Omental fat pad (tissue), 4 donors: ENCODE measurements at places on chromosomes 3 and 15. TPM values are rescaled to one million over a fixed set of nuclear protein-coding genes. Genes with fewer than 3 reads are reported as not detected.

EPHA6 gene
- 5.0 TPM for total RNA-seq

STOML1 gene
- total RNA-seq, result 13.0 TPM

PLA2G4E gene
- not detected for total RNA-seq

RTP3 gene
- not detected for total RNA-seq

YEATS2 gene
- 24.9 TPM for total RNA-seq

ROBO1 gene
- total RNA-seq, result 34.2 TPM

CEMIP gene
- not detected for total RNA-seq

RCN2 gene
- total RNA-seq, result 26.2 TPM

CCDC13 gene
- 2.6 TPM for total RNA-seq

GRCh38 chr3:140711390-140712035, 33.6 kb downstream of the TRIM42 start:
- no peak for DNase-seq

- no peak for DNase-seq
Measured at GRCh38 chr3:179961703-179962078, 75.0 kb downstream of the PEX5L start.

DNA sequence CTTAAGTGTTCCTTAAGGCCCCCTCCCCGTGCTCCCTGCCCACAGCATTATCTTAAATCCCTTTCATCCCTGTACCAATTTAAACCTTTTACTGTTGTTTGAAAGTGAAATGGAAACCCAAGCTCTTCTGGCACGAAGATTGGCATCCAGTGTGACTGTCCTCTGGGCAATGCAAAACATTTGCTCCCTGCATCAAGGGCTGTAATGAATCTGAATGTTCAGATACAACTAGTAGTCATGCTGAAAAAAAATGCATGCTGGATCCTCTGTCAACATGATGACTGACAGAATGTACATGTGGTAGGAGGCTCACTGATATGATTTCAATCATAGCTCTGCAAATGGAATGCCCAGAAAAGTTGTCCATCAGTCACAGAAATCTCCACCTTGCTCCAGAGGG, 8.1 kb upstream of the CDIN1 start:
- no peak for DNase-seq

DNA sequence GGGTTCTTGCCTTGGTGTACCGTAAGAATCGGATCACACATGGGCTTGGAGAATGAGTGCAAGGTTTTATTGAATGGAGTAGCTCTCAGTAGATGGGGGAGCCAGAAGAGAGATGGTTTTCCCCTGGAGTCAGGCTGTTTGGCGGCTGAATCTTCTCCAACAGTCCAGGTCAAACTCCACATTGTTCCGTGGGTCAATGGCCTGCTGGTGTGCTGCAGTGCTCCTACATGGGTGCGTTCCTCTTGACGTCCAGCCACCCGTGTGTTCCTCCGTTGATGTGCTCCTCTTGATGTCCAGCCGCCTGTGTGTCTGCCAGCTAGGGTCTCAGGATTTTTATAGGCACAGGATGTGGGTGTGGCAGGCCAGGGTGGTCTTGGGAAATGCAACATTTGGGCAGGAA, 69.3 kb upstream of the AGBL1 start:
- DNase-seq, result no peak

- no peak for DNase-seq
Measured at GRCh38 chr3:127158614-127159229, 34.2 kb upstream of the PRR23E start.

DNA sequence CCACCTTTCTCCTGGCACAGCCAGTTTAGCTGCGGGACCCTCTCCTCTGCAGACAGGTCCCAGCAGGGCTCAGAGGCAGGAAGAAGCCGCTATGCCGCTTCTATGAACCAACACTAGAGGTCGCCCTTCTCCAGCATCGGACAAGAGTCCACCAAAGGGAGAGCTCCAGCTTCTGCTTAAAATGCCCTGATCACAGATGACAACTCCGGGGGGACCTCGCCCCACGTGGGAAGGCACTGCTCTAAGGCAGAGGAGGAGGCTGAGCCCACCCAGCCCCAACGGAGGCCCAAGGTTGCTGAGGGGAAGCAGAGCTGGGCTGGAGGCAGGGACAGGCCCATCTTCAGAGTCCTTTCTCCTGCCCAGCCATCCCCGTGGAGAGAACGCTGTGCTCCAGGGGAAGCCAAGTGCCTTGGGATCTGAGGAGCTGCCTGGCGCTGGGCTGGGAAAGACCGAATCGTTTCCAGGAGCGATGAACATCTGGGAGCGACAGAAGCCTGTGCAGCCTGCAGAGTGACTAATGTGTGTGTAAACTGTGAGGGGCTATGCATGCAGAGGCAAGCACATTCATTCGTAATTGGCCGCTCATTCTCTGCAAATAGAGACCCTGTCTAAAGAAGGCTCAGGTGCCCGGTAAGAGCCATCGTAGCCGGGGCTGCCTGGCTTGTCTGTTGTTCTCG, 43.5 kb upstream of the BDH1 start:
- no peak for DNase-seq

DNA sequence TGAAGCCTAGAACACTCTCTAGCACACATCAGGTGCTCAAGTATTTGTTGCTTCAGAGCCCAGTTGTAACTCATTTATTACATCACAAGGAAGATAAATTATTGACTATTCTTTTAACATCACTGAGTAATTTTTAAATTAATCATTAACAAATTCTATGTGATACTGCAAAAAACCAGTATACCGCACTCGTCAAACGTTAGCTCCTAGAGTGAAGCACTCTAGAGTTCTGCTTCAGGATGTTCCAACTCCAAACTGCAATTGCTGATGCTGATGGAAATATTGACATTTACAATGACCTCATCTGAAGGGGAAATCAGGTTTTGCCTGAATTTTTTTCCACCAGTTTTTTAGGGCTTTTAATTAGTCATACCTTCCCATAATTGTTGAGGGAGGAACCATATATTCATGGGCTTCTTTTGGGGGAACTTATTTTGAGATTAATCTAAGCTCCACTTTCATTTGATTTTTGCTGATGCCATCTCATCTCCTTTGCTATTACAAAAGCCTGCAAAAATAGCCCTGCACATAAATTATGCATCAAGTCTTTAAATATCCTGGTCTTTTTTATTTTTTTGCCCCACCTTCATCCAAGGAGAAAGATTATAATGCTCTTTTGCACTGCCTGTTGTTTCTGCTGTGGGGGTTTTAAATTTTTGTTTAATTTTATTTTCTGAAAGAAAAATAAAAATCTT, 123.0 kb upstream of the STAC start:
- no peak for DNase-seq

- no peak for DNase-seq
Measured at GRCh38 chr3:188761439-188761838, 410.3 kb upstream of the TPRG1 start.

GRCh38 chr3:130712718-130713423, 33.8 kb downstream of the PIK3R4 start:
- no peak for DNase-seq

- no peak for DNase-seq
Measured at GRCh38 chr3:99708207-99708745, 69.9 kb downstream of the COL8A1 start.

GRCh38 chr3:21718161-21718765, 32.7 kb downstream of the ZNF385D start:
- DNase-seq, result no peak

- DNase-seq, result no peak
Measured at GRCh38 chr3:73604451-73604850, 20.3 kb downstream of the PDZRN3 start.

DNA sequence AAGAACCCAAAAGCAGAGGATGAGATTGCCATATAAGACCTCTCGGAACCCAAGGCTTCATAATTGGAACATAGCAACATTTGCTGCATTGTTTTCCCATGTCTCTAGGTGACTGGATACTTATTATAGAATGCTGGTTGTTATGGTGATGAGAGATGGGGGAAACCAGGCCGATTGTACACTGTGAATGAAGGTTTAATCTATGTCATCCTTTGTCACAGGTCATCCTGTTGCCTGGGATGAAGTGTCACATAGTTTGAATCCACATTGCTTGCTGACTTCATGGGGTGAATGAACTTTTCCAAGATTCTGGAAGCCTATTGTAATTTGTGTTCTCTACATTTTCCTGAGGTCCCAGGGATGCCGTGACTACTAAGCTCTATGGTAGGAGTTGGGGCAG, 41.8 kb downstream of the CLEC3B start:
- DNase-seq, result no peak

GRCh38 chr3:175018946-175019727, 160.0 kb downstream of the NAALADL2 start:
- no peak for DNase-seq

DNA sequence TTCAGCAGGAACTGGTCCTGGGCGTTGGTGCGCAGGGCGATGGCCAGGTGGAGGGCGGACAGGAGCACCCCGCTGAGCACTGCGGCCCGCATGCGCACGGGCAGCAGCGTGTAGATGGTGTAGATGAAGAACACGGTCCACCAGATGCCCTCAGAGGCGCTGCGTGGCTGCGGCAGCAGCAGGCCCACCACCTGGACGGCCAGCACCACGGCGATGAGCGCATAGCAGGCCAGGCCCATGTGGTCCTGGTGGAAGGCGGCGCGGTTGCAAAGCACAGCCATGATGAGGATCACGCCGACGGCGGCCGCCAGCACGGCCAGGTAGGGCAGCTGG, 1.5 kb downstream of the ADCY5 start:
- DNase-seq, result no peak

DNA sequence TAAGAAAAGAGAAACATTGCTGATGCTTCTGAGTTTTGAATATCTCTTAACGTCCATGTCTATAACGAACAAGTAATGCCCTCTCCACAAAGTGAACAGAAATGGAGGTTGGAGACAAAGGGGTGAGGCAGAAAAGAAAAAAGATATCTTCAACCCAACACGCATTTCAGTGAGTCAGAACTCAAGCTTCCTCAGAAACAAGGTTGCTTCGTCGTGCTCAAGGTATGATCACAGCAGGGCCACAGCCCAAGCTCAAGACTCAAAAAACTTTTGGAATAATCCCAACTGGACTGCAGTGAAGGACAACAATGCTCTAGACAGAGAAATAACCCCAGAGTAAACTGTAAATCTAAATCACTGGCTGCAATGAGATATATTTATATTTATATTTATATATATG, 18.9 kb downstream of the WNT5A start:
- DNase-seq, result no peak

- no peak for DNase-seq
Measured at GRCh38 chr3:149720918-149721317, 31.4 kb downstream of the COMMD2 start.

- DNase-seq, result no peak
Measured at GRCh38 chr3:71786217-71786549, 1.2 kb upstream of the PROK2 start.

DNA sequence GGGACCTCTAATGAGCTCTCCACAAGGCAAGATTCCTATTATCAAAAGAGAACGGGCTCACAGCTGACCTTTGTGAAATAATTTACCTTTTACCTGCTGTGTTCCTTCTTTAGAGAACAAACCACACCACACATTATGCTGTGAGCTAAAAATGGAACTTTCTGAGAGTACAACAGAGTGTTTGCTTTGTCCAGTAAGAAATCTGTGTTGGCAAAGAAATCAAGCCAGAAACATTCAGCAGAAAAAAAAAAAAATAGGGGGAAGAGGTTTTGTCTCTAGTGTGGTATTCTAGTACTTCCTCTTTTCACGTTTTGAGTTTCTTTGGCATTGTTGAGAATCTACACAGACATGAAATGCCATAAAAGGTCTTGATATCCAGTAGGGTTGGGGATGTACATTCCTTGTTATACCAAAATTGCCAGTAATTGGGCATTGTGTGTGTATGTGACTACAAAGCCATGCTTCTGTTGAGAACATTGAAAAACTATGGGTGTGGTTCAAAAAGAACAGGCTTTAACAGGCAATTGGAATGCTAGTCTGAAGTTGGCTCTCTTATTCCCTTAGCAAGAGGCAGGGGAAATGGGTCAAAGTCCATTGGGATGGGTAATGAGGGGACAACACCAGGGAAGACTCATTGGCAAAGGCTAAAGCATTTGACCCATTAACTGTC, 273.5 kb downstream of the NEK10 start:
- no peak for DNase-seq

DNA sequence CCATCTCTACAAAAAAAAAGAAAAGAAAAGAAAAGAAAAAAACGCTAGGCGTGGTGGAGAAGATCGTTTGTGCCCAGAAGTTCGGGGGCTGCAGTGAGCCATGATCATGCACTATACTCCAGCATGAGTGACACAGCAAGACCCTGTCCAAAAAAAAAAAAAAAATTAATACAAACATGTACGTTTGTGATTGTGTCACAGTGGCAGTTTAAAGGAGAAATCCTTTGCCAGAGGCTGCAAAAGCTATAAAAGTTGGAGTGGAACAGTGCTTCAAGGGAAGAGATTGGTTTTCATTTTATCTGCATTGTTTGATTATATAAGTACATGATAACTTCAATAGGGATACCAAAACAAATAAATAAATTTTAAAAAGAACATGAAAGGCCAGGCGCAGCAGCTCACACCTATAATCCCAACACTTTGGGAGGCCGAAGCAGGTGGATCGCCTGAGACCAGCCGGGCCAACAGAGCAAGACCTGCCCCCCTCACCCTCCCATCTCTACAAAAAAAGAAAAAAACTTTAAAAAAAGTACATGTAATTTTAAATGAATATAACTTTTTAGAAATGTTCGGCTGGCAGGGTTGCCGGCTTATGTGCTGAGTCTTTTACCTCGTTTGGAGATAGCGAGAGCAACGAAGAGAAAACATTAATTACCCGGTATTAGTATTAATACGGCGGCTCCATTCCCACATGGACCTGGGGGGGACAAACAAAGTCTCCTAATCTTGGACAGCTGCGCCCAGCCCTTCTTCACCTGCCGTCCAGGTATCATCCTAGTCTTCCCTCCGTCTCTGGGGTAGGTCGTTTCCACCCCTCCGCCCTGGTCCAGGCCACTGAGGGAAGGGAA, 573 bp upstream of the DIS3L start:
- DNase-seq, result no peak

DNA sequence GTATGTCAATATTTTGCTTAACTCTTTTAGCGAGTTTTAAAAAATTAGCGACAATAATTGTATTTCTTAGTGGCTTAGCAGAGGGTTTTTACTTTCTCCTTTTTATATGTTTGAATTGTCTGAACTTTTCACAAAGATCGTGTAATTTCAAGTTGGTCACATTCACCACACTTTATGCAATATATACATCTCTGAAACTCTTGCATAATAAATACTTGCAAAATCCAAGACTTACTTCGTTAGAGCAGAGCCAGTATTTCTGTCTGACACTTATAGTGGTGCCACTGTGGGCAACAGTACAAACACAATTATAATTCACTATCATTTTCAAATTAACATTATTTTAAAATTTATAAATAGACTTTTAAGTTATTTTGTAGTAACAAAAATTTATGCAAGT, 62.0 kb downstream of the SUCNR1 start:
- DNase-seq, result no peak
